NCI-H510A treated with DMSO at 0.1 percent for 48 hours (cell line): ENCODE measurements at places on chromosomes 4 and X.

- DNase-seq = no peak
Measured at GRCh38 chr4:143617994-143618679, 82.3 kb downstream of the FREM3 start.

DNA sequence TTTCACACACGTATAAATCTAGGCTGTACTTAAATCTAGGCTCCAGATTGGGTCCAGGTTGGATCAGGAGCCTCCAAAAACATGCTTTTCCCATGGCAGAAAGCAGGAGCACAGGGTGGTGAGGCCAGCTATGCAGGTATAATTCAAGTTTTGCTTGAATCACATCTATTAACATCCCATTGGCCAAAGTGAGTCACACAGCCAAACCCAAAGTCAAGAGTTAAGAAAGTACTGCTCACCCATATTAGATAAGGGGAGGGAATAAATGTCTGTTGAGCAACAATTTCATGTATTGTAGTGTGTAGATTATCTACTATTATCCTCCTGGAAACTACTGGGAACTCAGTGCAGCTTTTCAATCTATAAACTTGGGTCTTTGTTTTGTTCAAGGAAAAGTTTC lies 12.8 kb downstream of the SUPT20HL2 start:
- no peak for DNase-seq

DNA sequence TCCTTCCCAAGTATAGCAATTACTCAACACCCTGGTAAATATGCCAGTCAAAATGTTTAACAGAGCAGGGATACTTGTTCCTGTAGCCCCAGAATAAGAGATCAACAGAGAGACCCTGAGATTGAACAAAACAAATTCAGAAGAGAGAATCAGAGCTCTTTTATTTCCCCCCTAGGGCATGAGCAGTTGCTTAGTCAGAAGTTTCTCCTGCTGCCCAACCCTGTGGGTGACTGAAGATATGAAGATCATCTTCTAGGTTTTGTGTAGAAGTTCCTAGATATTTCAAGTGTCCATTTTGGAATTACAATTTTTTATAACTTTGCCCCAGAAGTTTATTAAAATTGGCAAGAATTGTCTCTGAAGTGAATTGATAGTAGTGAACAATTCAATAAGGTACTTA lies 59.1 kb upstream of the RXFP1 start:
- DNase-seq = no peak

- peak; percentile 94 for DNase-seq
Measured at GRCh38 chr4:8038719-8039251, 99.1 kb upstream of the AFAP1 start.

GRCh38 chrX:38848671-38849455 lies 47.6 kb downstream of the MID1IP1 start:
- DNase-seq = no peak
